ENCODE measurements at places on chromosomes 1 and 21.

DNA sequence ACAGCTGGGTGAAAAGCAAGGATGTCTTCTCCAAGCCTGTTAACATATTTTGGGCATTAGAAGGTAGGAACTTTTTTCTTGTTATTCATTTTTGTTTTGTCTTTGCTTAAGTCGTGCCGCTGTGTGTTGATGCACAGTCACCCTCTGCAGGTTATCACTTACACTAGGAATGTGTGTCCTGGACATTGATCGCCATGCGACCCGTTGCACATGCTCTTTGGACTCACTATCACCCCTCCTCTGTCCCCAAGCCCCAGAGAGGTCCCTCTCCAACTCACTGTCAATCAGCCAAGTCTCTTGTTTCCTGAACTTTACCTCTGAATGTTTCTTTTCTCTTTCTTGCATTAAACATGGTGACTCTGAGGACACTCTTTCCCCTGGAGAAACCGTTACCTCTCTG, 40.0 kb upstream of the CD101 start:
- no peak for DNase-seq

GRCh38 chr1:22484706-22485345, 33.2 kb downstream of the ZBTB40 start:
- DNase-seq: no peak

- no peak for DNase-seq
Observed at GRCh38 chr1:17101261-17101660, 18.0 kb downstream of the PADI2 start.

DNA sequence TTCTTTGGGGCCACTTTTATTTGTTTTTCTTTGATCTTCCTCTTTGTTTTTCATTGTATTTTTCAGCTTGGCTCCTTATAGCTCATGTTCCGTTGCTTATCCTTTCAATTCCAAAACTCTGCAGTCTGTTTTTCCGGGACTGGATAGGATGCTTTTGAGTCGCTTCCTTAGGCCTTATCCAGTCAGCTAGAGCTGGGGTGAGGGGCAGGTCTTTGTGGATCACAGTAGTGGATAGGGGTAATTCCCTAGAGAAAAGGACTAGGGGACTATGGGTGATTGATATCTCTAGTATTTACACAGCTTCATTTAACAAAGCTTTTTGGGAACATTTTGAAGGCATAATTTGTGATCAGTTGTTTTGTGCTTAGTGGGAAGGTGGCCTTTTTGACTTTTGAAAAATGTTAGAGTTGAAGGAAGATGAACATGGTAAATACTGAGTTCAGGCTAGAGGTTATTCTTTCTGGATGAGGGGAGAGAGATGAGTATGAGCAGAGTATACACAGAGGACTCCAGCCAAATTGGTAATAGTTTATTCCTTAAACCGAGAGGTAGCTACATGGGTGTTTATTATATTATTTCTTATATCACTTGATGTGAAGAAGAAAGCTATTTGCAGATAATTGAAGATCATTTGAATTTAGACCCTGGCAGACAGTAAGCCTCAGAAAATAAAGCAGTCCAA, 22.5 kb downstream of the CEP350 start:
- DNase-seq: no peak

DNA sequence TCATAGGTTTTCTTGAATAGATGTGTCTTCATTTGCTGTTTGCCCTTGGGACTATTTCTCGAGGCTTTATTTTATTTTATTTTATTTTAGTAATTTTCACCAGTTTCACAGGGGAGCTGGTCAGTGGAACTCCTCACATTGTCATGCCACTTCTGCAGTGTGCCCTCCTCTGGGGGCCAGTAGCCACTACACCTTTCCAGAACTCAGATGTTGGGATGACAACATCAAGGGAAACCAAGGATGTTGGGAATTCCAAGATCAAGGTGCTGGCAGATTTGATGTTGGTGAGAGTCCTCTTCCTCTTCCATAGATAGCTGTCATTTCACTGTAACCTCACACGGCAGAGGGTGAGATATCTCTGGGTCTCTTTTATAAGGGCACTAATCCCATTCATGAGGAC, 35.5 kb downstream of the SLC26A9 start:
- no peak for DNase-seq

DNA sequence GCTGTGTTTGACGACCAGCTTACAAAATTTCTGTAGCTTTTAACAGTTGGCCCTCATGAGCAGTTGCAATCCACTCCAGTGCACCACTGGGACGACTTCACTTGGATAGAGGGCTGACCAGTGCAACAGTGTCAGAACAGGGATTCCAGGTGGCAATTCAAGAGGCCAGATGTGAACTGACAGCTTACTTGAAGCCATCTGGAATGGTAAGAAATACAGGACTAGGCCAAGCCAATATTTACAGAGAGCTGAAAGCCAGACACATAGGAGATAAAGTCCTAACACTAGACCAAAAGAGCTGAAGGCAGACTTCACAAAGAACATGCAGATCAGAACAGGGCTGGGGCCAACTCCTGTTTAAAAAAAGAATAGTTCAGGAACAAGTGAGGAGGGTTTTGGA, 93.5 kb upstream of the NFIA start:
- no peak for DNase-seq

- DNase-seq: peak; percentile 56
Observed at GRCh38 chr1:56516539-56517252, 62.7 kb downstream of the PLPP3 start.

GRCh38 chr1:194950584-194950983, 1657.7 kb downstream of the KCNT2 start:
- no peak for DNase-seq

Data from NCI-H774 (cell line).